ENCODE measurements at places on chromosomes 6 and 20.
A peak's percentile ranks its signal among the peaks of the same experiment; 100 is the strongest.

DNA sequence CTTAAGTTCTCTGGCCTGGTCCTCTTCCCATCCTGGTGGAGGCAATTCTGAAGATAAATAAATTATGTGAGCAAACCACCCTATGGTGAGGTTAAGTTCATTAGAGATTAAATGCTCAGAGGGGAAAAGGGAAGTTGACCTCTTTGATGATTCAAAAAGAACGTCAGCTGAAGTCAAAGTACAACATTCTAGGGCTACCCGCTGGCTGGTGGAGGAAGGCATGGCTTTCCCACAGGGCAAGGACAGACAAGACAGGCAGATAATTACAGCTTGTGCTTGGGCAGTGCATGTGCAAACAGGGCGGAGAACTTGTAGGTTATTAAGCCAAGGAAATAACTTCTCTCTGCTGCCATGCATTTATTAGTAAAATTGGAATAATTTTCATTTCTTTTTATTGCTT lies 91.0 kb upstream of the SLC24A3 start:
- DNase-seq = no peak

GRCh38 chr20:52313341-52313963 lies 121.9 kb upstream of the ZFP64 start:
- no peak for DNase-seq

DNA sequence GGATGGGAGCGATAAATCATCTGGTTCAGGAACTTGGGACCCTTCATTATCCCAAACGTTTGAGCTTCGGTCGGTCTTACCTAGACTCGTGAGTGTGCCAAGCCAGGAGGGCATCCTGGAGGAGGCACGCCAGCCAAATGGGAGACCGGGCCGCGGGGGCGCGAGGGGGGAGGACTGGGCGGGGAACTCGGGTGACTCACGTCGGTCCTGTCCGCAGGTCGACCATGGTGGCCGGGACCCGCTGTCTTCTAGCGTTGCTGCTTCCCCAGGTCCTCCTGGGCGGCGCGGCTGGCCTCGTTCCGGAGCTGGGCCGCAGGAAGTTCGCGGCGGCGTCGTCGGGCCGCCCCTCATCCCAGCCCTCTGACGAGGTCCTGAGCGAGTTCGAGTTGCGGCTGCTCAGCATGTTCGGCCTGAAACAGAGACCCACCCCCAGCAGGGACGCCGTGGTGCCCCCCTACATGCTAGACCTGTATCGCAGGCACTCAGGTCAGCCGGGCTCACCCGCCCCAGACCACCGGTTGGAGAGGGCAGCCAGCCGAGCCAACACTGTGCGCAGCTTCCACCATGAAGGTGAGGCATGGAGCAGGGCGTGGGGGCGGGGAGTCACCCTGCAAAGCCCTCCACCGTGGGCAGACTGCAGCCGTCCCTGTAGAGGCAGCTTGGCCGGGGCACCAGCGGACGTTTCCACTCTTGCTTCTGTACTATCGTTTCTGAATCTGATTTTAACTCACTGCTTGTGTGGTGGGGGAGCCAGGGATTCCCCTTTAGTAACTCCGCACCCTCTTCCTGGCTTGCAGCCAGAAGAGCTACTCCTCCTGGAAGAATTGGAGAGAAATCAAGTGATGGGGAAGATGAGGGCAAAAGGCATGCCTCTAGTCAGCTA lies 2.7 kb downstream of the BMP2 start:
- peak; percentile 12 for DNase-seq

GRCh38 chr20:6613280-6613861 lies 154.1 kb upstream of the BMP2 start:
- DNase-seq = no peak

- no peak for DNase-seq
These were observed 60.9 kb downstream of the MCHR2 start for GRCh38 chr6:99933129-99933528.

DNA sequence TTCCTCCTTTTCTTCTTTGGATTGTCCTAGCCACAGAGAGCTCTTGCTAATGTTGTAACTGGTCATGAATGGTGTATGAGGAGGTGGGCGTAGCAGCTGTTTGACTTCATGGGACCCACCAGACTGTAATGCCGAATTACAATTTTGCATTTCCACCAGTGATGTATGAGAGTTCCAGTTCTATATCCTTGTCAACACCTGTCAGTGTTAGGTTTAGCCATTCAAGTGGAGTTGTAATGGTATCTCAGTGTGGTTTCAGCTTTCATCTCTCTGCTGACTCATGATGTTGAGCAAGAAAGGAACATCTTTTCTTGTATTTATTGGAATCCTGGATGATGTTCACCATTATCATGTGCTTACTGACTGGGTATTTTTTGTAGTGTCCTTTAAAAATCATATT lies 5.1 kb downstream of the IGF2R start:
- no peak for DNase-seq

GRCh38 chr6:147081076-147081609 lies 123.1 kb upstream of the STXBP5 start:
- DNase-seq = no peak

GRCh38 chr20:18585134-18585533 lies 2.7 kb upstream of the DTD1 start:
- no peak for DNase-seq

GRCh38 chr6:158777510-158777909 lies 41.7 kb downstream of the EZR start:
- no peak for DNase-seq

GRCh38 chr20:50004229-50004628 lies 21.4 kb downstream of the SNAI1 start:
- DNase-seq = no peak

- DNase-seq = peak; percentile 19
These were observed 35.6 kb upstream of the ZBP1 start for GRCh38 chr20:57655809-57656155.

DNA sequence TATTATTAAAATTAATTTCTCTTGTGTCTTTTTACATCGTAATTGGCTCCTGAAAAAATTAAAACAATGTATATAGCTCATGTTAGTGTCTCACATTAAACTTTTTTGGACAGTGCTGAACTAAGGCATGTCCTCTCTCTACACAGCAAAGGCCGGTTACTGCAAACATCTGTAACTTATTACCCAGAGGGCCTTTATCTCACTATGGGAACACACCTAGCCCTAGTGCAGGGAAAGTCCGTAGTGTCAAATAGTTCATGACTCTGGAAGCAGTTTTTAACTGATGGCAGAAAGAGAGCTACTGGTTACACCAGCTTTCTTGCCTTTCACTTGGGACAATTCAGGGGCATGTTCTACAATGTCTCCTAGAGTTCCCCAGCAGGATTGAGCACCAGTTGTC lies 82.2 kb downstream of the PAK5 start:
- DNase-seq = no peak

- no peak for DNase-seq
These were observed 309.0 kb upstream of the PTCHD4 start for GRCh38 chr6:48419992-48420391.

GRCh38 chr6:107763946-107764345 lies 60.2 kb downstream of the SCML4 start:
- DNase-seq = no peak

- DNase-seq = peak; percentile 77
These were observed 47.1 kb downstream of the ELMO2 start for GRCh38 chr20:46359233-46359751.

GRCh38 chr6:80003826-80004172 lies 650 bp upstream of the TTK start:
- peak; percentile 7 for DNase-seq

DNA sequence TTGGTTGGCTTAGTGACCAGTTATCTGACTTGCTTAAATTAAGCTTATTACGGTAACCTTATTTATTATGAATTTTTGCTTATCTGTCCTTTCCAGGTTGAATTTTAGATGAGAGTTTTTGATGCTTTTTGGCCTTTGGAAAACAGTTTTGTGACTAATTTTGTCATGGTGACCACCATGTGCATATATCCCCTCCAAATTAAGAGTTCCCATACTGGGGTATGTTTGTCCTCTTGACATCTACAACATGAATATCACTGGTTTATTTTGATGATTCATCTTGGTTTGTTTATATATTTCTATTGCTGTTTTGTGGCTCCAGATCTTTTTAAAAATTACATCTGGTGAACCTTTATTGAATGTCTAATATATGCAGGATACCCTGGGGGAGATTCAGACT lies 61.4 kb downstream of the PHF20 start:
- DNase-seq = no peak

- DNase-seq = no peak
These were observed 150.6 kb downstream of the GJA10 start for GRCh38 chr6:90044833-90045381.
